ENCODE measurements at places on chromosomes 12 and 14.
A peak's percentile ranks its signal among the peaks of the same experiment; 100 is the strongest.

GRCh38 chr12:76455582-76456345, 103.8 kb downstream of the OSBPL8 start:
- DNase-seq, result peak; percentile 54

GRCh38 chr14:99137001-99137700, 134.8 kb downstream of the BCL11B start:
- DNase-seq, result no peak

- no peak for DNase-seq
Observed at GRCh38 chr12:20800160-20800559, 10.3 kb upstream of the SLCO1B3 start.

DNA sequence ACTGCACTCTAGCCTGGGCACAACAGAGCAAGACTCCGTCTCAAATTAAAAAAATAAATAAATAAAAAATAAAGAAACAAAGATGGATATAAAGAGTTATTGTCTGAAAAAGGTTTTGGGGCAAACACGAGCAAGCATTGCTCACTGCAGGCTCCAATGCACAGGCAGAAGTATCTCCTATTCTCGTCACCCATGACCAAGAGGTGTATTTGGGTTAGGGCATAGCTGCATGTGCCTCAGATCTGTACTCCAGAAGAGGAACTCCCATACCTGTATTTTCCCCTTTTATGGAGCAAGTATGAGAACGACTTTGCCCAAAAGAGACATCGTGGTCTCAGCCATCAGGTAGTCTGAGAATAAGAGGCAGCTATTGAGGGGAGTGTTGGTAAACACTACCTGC, 10.2 kb upstream of the TCP11L2 start:
- DNase-seq, result no peak

DNA sequence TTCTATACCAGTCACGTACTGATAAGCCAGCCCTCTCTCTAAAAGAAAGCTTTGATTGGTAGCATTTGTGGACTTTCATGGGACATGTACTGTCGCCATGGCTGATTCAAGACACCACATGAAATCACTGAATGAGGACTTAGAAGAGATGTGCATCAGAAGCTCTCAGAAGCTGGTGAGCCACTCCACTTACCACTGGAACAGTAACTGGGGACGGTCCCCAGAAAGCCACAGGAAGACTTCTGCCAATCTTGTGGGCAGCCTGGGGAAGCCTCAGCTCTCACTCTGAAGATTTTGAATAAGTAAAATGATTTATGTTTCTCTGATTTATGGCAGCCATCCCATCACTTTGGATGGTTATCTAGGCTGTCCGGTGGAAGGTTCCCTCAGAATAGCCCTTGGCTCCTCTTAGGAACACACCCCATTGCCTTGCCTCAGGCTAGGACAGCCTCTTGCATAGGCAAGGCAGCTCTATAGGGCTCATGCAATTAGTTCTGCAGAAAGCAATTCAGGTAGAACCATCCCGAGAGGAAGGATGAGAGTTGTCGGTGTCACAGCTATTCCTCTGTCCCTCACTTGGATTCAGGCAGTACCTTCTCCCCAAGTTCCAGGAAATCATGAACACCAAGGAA, 9.8 kb downstream of the DHRS1 start:
- peak; percentile 68 for DNase-seq

DNA sequence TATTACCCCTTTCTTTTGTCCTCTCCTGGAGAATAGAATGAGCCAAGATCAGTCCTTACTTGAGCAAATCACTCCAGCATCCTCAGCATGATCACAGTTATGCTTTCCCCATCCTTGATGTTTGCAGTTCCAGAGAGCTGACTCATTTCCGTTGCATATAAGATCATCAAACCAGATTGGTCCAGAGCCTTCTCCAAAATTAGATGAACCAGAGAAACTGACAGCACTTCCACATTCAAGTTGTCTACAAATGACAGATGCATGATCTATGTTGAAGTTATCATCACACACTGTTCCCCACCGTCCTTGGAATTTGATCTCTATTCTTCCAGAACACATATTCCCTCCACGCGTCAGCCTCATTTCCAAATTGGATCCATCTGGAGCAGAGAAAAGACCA, 4.8 kb downstream of the CD163 start:
- no peak for DNase-seq

DNA sequence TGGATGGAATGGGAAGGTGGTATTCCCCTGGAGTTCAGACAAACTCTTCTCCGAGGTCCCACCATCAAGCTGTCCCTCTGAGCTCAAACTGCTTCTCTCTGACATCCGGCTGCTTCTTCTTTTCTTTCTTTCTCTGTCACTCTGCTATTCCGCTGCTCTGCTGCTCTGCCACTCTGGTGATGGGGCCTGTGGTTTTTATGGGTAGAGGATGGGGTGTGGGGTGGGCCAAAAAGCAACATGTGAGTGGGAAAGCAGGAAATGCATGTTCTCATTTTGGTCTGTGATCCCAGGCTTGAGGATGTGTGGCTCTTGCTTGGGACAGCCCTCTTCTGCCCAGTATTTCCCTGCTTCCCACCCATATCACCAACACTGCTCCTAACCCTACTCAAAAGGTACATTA, 30.6 kb downstream of the CLECL1 start:
- DNase-seq, result peak; percentile 74

DNA sequence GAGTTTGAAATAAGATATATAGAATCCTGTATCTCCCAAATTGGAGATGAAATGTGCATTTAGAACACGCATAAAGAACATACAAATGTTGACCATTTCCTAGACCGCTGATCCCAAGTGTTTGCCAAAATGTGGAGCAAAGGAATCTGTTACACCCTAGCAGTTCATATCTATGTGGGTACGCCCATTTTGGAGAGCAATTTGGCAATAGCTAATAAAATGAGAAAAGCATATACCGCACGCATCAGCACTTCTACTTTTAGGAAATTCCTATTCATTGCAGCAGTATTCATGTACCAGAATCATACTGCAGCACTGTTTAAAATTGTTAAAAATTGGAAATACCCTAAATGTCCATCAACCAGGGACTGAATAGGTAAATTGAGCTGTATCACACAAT, 937.8 kb downstream of the BCL11B start:
- DNase-seq, result no peak

- no peak for DNase-seq
Observed at GRCh38 chr14:38074081-38074480, 133.6 kb upstream of the SSTR1 start.

DNA sequence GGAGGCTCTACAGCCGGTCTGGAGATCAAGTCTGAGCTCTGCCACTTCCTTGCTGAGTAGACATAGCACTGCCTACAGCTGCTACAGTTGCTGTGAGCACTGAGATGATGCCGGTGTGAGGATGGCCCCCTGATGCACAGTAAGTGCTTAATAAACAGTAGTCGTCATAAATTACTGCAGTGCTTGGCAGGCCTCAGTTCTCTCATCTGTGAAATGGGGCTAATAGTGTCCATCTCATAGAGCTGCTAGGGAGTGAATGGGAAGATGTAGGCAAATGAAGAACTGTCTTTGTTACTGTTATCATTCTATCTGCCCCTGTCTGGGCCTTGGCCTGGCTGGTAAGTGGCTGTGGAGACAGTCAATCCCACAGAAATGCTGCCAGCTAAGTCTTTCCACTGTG, 124.3 kb downstream of the RBM19 start:
- no peak for DNase-seq

GRCh38 chr12:65464930-65465329, 186.4 kb downstream of the MSRB3 start:
- DNase-seq, result no peak

- no peak for DNase-seq
Observed at GRCh38 chr12:3000548-3001275, 41.5 kb downstream of the TEAD4 start.

DNA sequence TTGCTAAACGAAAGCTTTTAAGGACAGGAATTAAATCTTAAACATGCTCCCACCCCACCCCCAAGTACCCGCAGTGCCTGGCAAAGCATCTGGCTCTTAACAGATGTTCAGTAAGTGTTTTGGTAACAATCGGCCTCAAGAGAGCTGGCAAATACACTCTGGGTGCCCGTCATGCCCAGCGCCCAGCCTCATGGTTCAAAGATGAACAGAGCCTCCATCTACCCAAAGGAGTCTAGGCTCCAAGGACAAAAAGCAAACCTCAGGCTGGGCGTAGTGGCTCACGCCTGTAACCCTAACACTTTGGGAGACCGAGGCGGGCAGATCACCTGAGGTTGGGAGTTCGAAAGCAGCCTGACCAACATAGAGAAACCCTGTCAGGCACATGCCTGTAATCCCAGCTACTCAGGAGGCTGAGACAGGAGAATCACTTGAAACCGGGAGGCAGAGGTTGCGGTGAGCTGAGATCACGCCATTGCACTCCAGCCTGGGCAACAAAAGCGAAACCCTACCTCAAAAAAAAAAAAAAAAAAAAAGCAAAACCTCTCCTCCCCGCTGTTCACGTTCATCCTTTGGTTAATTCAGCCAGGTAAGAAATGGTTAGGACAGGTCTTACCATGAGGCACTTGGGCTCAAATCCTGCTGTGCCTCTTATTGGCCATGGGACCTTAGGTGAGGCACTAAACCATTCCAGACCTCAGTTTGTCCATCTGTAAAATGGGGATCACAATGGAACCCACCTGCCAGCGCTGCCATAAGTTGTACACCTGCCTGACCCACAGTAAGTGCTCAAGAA, 151.3 kb downstream of the BCL11B start:
- DNase-seq, result no peak

GRCh38 chr14:53528185-53528671, 375.1 kb upstream of the DDHD1 start:
- DNase-seq, result no peak

GRCh38 chr14:99609245-99610170, 5.5 kb upstream of the CCDC85C start:
- no peak for DNase-seq

GRCh38 chr14:76502219-76502618, 126.3 kb downstream of the ESRRB start:
- no peak for DNase-seq

- DNase-seq, result no peak
Observed at GRCh38 chr14:80699861-80700260, 241.7 kb downstream of the CEP128 start.

- DNase-seq, result no peak
Observed at GRCh38 chr12:30466093-30466585, 229.5 kb downstream of the IPO8 start.

- no peak for DNase-seq
Observed at GRCh38 chr12:76799362-76799761, 35.4 kb downstream of the ZDHHC17 start.

DNA sequence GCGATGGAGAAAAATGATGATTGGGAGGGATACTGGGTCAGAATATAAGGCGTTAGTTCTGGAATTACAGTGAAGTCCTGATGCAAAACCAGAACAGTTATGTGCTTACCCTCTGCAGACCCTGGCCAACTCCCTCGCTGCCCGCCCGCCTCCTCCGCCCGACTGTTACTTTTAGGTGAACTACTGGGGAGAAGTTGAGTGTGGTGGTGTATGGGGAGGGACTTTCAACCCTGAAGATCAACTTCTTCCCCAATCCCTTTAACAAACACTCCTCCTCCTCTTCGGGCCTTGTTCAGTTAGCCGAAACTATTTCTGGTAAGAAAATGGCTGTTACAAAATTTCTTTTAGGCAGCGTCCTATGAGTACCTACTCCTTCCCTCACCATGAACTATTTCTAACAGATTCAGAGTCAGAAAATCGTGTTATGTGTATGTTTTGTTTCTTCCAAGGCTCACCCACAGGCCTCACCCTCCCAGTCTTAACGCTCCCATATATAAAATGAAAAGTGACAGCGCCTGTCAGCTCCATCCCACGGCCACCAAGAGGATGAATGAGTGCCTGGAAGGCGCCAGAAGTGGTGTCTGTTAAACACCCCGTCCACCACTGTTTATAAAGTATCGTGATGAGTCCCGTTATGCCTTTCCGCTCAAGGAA, 1.3 kb downstream of the FBXO33 start:
- DNase-seq, result no peak

DNA sequence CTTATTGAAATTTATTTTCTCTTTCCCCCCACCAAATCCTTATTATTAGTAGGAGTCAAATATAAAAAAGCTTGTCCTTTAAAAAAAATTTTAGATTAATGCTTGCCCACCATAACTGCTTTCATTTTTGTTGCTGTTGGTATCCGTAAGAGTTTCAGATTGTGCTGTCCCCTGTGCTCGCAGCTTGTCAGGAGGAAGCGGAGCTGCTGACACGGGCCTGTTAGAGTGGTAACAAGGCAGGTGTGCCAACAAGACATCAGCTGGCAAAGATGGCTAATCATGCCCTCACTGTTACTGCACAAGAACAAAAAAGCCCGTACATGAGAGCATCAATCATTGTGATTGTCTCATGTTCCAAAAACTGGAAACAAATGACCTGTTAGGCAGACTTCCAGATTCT, 148.4 kb downstream of the ALG10B start:
- no peak for DNase-seq

DNA sequence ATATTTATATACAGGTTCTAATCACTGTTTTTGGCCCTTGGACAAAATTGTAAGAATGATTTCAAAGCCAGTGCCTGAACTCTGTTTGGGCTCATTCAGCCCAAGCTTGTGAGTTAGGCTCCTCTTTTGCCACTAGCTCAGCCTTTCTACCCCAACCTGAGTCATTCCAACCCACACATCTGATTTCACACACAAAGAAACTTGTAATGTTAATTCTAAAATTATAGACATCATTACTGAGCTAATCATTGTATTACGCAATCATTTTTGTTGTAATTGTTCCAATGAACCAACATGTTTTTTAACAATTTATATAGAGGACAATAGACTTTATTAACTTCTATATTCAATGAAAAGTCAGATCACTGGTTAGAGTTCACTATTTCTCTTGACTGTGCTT, 441.1 kb downstream of the ETNK1 start:
- no peak for DNase-seq

DNA sequence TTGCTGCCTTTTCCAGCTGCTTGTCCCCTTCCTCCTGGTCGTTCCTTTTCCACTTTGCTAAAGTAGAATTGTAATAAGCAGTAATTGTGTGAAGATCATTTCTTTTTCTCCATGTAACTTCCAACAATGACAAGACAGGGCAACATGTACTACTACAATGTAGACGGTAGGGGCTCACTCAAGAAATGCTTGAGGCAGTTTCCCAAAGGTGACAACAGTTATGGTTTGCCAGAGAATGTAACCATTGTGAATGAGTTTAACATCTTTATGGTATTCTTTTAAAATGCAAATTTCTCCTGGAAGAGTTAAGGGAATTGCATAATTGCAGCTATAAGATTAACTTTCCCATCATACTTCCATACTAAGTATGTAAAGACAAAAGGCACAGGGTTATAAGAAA, 23.8 kb upstream of the PHLDA1 start:
- no peak for DNase-seq

- DNase-seq, result no peak
Observed at GRCh38 chr12:27456618-27457017, 10.1 kb downstream of the SMCO2 start.

DNA sequence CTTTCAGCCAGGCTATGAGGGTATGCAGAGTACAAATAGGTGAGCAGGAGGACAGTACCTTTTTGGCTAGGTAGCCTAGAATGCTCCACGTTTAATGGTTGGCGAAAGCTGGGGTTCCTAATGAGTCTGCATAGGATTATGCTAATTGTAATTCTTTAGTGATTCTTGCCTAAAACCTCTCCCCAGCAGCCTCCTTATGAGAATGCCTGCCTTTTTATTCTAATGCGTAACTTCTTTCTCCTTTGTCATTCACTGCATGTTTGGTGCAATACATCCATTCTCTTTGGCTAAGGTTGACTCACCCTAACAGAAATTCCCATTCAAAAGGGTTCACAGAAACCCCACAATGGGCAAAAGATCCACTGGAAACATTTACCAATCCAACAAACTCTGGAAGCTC, 752.2 kb downstream of the FSCB start:
- DNase-seq, result no peak
